ENCODE measurements at places on chromosomes 4 and X.

DNA sequence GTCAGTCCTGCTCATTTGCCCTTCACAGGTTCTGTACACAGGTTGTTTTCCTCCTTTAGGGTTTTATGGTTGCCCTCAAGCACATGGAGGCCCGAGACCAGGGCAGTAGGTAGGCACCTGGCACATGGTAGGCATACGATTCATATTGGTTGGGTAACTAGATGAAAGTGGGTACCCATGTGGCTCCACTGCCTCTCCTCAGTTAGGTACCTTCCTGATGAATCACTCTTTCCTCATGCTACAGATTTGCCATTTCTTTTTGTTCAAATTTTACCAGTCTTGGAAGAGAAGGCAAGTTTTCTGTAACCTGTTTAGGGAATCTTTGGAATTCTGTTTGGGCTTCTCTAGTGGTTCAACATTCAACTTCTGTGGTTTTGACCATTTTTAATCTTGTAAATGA, 121.3 kb downstream of the FHIP1A start:
- peak; percentile 12 for DNase-seq

GRCh38 chr4:82893942-82894341, 3.0 kb upstream of the SEC31A start:
- DNase-seq: no peak

GRCh38 chr4:158609116-158609515, 62.6 kb downstream of the C4orf46 start:
- no peak for DNase-seq

- no peak for DNase-seq
Observed at GRCh38 chr4:96063639-96064038, 223.7 kb downstream of the PDHA2 start.

GRCh38 chrX:23879380-23880090, 28.2 kb downstream of the APOO start:
- DNase-seq: no peak

GRCh38 chrX:104968241-104968640, 252.3 kb downstream of the TEX13A start:
- no peak for DNase-seq

- DNase-seq: no peak
Observed at GRCh38 chr4:146310319-146311021, 96.1 kb downstream of the REELD1 start.

DNA sequence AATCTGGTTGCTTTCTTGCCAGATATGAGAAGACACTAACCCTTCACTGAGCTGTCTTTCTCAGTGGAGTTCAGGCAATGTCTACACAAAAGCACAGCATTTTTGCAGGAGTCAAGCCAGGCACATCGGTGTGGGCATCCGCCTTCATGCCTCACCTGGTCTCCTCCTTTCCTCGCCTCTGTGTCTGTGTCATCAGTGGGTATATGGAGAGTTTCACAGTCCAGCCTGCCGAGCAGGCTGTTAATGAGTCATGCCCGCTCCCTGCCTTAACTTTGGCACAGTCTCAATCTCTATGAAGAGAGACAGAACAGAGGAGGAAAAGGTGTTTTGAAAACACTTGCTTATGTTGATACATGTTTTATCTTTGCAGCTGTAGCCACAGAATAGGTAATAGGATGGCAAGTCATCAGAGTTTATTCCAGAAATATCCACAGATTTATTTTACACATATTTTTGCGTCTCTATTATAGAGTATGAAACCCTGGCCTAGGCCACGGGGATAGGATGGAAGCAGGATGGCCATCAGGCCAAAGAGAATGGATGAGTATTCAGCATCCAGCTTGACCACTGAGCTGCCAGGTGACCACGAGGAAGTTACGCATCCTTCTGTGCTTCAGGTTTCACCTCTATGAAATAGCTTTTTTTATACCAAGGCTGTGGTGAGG, 32.8 kb upstream of the MAML3 start:
- DNase-seq: peak; percentile 87

DNA sequence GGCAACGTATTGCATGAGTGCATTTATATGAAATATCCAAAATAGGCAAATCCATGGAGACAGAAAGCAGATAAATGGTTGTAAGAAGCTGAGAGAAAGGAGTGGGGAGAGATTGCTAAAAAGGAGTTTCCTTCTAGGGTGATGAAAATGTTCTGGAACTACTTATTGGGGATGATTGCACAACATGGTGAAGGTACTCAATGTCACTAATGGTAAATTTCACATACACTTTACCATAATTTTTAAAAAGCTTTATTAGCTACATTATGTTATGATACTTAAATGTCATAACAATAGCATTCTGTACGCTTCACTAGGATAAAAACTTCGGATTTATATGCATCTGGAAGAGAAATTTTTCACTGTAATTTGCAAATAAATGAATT, 56.7 kb upstream of the WDR19 start:
- DNase-seq: no peak

GRCh38 chr4:5142726-5143125, 91.4 kb downstream of the STK32B start:
- DNase-seq: no peak

DNA sequence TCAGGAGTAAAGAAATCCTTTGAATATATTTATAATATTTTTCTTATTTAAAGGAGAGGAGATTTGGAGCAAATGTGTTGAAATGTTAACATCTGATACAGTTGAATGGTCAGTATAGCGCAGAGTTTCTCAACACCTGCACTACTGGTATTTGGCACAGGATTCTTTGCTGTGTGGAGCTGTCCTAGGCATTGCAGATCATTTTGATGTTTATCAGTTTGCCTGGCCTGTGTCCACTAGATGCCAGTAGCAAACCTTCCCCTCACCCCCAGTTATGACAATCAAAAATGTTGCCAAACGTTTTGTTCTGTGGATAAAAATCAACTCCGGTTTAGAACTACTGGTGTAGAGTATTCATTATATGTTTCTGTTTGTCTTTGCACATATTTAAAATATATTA, 765.3 kb upstream of the SLIT2 start:
- DNase-seq: no peak

- no peak for DNase-seq
Observed at GRCh38 chr4:163598028-163598427, 103.5 kb downstream of the TMA16 start.

GRCh38 chr4:130563185-130563888, 1467.4 kb downstream of the C4orf33 start:
- DNase-seq: peak; percentile 45

DNA sequence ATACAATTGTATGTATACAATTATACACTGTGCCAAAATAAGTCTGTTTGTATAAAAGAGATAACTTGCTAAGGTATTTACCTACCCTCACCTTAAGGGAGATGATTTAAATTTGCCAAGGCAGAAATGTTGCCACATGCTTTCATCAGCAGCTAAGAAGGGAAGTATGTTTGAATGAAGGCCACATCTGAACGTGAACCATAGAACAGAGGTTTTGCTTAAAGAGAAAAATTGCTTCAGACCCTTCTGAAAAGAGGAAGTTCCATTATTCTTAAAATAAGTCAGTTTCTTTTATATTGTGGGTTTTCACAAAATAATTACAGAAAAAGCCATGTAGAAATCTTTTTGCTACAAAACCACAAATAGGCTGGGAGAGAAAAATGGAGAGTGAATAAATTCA, 621.5 kb upstream of the HTR2C start:
- DNase-seq: no peak

- DNase-seq: no peak
Observed at GRCh38 chrX:24646006-24646405, 1.1 kb downstream of the PCYT1B start.

GRCh38 chr4:110663738-110664444, 41.0 kb upstream of the PITX2 start:
- DNase-seq: peak; percentile 11

GRCh38 chr4:69025191-69025998, 70.9 kb upstream of the UGT2B7 start:
- DNase-seq: no peak

GRCh38 chrX:46208225-46208854, 336.9 kb downstream of the ZNF674 start:
- peak; percentile 26 for DNase-seq

- no peak for DNase-seq
Observed at GRCh38 chr4:113773756-113774155, 12.2 kb upstream of the CAMK2D start.

DNA sequence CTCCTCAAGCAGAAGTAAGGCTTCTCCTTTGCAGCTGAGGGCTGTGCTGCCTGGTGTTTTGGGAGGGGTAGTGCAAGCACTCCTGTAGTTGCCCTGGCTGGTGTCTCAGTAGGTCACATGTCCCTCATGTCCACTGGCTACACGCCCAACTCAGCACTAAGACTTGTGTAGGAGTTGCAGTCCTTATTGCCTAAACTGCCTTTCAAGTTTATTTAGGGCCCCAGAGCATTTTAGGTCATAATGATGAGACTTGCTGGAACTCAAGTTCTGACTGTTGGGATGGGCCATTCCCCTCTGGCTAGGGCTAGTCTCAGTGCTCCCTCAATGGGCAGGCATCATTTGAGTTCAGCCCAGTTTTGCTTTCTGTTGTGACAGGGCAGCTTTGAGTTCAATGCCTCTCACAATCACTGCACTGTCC, 44.1 kb downstream of the PPM1K start:
- DNase-seq: no peak

DNA sequence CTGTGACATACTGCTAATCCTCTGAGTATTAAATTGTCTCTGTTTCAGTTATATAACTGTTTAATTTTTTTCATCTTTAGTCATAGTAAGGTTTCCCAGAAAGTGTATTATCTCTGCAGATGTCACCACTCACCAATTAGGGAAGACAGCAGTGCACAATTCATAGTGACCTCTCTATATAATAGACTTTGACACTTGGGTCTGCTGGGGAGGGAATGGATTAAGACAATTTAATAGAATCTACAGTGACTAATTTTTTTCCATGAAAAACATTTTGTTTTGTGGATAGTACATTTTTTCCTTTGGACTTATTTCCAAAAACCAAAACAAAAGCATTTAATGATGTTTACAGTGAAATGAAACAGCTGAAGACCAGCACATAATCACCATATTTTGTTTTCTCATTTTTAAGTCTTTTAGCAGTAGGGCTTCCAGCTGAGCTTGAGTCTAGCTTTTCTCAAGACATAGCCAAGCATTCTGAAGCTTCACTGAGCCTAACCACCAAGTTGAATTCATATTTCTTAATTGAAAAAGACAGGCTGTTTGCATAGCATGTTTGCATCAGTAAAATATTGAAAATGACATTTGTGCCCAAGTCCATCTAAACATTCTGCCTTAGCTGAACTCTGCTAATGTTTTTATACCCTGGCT, 69.5 kb downstream of the PCDH19 start:
- no peak for DNase-seq

DNA sequence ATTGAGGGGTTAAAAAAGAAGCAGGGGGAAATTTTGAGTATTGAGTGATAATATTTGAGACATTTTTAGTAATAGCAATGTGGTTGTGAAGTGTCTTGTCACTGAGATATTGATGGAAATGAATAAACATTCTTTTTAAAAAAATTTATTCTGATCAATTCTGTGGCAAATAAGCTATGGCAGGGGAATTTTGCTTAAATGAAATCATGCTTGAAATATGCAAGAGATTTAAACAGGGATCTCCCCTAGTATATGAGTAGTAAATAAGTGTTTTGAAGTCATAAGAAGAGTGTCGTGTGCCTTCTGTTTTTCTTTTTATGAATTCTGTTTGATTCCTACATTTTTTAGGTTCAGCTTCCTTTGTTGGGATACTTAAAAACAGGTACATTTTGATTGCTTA, 23.2 kb downstream of the IL15 start:
- no peak for DNase-seq

GRCh38 chr4:85114526-85114925, 148.0 kb upstream of the WDFY3 start:
- no peak for DNase-seq

GRCh38 chrX:97234471-97235081, 350.9 kb downstream of the RPA4 start:
- DNase-seq: no peak

- DNase-seq: no peak
Observed at GRCh38 chr4:41200486-41201017, 13.8 kb downstream of the APBB2 start.

DNA sequence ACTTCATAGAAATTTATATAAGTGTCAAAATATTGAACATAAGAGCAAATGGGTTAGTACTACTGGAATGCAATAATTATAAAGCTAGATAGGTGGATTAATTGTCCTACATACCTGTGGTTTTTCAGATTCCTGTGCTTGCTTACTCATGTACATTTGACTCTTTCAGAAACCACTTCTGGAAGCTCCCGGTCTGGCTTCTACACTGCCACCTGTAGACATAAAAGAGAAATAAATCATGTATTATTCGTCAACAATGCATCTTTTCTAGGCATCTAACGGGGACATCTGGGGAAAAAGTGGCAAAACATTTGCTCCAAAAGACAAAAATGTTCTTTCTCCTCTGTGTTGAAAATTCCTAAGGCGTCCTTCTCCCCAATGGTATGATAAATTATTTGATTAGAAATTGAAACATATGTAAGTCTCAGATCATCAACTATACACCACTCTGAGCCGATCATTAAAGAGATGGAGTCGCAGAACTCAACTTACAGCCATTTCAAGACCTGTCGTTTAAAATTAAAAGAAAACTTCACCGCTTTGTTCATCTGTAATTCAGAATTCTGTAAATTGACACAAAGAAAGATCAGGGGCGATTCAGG, 648.7 kb upstream of the DIPK2B start:
- DNase-seq: peak; percentile 51

- DNase-seq: no peak
Observed at GRCh38 chrX:51899741-51900140, 6.3 kb downstream of the MAGED1 start.

DNA sequence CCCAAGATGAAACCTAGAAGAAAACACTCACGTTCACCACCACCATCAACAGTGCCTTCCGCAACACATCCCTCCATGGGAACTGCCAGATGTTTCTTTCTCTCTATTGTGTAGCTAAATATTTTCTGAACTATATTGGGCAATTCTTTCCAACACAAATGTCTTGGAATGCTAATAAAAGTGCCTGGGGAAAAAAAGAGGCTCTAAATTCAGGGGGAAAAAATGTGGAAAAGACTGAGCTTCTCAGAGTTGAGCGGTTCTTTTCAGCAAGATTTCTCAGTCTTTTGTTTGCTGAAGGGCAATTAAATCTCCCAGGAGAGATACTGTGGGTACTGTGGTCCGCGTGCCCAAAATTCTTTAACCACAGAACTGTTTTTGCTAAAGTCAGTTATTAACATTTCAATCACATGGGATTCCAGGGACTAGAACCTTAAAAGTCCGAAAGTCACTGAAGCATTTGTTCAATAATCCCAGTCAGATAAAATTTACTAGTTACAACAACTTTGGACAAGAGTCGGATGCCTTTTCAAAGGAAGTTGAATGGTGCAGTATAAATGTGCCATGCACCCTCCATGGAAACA, 51.9 kb upstream of the DHRSX start:
- DNase-seq: no peak

DNA sequence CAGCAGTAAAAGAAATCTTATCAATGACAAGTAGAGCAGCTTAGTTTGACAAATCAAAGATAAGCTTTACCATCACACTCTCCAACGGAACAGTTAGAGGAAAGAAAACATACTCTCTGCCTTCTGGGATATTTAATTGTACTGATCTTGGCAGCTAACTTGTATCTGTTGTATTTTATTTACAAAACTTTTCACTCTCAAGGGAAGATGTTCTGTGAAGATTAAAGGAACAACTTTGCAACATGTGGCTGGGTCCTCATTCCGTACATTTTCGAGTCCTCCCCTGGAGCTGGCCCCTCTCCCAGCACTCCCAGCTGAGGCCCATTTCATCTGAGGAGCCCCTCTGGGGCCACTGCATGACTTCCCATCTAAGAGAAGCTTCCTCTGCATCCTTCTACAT, 74.4 kb downstream of the RPS3A start:
- no peak for DNase-seq
